ENCODE measurements at places on chromosomes 2 and 18.

DNA sequence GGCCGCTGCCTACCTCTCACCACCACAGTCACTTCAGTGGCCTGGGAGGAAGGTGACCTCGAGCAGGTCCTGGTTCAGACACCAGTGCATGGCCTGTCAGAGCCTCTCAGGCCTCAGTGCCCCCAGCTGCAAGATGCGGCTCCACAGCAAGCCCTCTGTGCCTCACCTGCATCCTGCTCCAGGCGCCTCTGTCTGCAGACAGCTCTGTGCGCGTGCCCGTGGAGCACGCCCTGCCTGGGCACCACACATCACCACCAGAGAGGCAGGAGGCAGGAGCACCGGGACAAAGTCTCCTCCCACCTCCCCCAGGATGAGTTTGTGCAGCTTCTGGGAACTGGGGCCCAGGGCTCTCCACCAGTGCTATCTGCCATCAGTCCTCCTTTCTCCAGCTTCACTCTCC lies 98.7 kb downstream of the TFCP2L1 start:
- DNase-seq: no peak

- DNase-seq: peak; percentile 25
These were observed 129.2 kb downstream of the IKZF2 start for GRCh38 chr2:213021971-213022899.

- DNase-seq: no peak
These were observed 14.2 kb downstream of the IDH1 start for GRCh38 chr2:208240619-208241209.

- DNase-seq: no peak
These were observed 55.6 kb downstream of the BIN1 start for GRCh38 chr2:127051116-127052056.

- peak; percentile 99 for DNase-seq
These were observed 59.3 kb downstream of the MYL12B start for GRCh38 chr18:3321133-3321812.

DNA sequence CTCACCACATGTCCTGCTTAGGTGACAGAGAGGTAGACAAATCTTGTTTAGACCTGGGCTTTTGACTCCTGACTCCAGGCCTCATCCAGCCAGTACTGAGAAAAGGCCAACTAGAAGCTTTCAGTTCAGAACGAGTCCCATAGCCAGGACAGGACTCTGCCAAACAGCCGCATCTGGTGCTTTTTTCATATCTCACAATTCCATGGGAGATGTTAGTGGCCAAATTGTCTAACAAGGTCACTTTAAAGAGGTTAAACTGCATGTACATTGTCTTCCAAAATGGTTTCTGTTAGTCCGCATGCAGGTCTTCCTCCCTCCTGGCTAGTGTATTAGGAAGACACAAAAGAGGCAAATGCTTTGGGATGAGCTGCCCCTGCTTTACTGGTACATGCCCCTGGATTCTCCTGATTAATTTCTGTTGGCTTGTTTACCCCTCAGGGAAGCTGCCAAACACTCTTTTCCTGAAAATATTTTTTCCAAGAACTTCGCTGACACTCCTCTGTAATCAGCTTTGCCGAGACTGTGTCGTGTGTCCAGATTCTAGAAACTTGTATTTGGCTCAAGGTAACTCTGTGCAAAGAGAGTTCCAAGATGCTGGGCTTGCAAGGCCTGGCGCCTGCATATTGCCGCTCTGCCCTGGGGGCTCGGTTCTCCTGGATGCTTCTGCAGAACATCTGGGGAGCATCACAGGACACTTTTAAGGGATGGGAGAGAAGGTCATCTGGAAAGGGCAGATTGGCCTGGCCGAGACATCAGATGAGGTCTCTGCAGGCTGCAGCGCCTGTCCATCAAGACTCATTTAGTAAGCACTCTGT lies 209.2 kb upstream of the APCDD1 start:
- DNase-seq: no peak

DNA sequence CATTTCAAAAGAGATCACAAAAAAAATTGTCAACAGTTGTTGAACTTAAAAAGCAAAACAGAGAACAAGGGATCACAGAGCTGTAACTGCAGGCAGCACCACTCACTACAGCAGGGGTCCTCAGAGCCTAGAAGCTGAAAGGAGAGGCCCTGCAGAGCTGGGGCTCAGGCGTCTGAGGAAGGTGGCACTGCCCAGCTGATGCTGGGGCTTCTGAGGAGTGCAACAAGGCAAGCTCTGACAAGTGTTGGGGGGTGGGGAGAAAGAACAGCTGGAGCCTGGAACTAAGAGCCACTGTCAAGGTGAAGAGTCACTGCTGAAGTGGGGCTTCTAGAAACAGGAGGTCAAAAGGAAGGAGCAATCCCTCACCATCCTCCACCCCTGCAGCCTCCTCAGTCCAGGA lies 46.2 kb downstream of the FTCDNL1 start:
- no peak for DNase-seq

DNA sequence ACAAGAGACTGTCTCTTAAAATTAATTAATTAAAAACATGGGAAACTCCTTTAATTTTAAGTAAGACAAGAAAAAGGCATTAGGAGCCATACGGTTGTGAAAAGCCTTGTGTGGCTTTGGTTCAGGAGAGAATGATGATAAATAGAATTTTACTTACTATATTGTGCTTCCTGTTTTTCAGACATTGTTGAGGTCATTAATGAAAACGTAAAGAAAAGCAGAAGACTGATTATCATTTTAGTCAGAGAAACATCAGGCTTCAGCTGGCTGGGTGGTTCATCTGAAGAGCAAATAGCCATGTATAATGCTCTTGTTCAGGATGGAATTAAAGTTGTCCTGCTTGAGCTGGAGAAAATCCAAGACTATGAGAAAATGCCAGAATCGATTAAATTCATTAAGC lies 10.7 kb upstream of the IL1RL2 start:
- no peak for DNase-seq

DNA sequence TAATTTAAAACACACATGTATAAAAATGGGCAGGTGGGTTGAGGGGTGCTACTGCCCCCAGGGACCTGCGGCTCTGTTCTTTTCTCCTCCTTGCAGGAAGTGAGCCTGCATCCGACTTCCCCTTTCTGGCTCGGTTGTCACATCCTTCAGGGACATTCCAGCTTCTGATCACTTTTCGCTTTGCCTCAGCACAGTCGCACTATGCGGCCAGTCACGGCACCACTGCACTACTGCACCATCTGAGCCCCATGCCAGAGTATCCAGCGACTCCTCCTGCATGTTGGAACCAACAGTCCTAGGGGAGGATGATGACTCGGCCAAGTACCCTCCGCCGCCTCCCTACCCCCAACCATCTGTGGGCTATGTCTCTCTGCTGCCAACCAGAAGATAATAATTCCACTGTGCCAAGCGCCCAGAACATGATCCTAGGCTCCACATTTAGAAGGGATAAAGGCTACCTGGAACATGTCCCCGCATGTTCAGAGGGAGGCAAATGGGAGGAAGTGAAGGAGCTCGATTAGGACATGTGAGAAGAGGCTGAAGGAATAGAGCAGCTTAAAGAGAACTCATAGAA lies 17.6 kb downstream of the CDC42EP3 start:
- no peak for DNase-seq

DNA sequence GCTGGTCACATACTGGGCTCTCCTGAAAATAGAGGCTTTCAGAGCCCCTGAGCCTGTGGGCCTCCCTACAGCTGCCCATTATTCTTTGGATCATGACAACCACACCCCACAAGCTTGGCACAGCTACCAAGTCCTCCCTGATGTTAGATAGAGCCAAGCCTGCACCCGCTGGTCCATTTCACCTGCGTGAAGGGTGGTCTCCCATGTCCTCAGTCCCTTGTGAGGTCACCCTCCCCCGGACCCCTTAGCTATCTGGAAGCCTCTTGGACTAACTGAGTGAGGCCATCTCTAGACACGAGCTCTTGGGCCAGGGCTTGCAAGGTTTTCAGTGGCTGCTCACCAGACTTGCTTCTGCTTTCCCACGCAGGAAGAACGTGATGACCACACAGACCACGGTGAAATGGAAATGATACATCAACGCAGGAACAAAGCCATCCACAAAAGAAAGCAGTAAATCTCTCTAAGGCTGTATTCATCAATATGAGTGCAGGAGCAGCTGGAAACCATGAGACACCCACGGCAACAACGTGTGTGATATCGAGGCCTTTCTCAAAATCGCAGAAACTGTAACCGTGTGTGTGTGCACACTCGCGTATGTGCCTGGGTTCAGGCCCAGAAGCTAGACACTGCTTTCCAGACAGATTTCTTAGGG lies 10.1 kb upstream of the MAL start:
- no peak for DNase-seq

GRCh38 chr2:172387361-172387760 lies 40.0 kb upstream of the ITGA6 start:
- DNase-seq: no peak

DNA sequence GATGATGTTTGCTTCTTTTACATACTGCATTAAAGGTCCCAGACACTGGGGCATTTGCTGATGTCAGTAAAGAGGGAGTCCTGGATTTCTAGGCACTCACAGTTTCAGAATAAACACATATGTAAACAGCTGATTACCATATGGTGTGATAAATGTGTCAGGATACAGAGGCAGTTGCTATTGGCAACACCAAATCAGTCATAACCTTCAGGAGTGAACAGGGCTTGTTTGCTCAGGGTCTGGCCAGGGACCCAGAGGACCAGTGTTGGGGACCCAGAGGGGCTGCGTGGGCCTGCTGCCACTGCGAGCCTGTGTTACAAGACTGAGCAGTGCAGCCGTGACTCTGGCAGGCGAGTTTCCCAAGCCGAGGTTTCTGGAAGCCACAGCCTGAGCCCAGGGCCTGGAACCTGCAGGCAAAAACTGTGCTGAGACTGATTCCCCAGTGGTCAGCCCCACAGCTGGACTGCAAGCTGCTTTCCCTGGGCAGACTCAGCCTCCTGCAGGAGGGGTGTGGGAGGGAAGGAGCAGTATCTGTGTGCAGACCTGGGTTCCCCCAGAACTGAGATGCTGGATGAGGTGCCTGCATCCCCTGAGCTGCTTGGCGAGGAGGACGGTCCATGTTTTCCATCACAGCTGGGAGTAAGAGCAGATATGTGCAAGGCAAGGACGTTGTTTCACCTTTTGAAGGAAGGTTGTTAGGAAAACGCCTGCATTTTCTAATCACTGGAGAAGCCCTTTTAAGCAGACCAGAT lies 23.6 kb downstream of the ASAP2 start:
- DNase-seq: no peak

DNA sequence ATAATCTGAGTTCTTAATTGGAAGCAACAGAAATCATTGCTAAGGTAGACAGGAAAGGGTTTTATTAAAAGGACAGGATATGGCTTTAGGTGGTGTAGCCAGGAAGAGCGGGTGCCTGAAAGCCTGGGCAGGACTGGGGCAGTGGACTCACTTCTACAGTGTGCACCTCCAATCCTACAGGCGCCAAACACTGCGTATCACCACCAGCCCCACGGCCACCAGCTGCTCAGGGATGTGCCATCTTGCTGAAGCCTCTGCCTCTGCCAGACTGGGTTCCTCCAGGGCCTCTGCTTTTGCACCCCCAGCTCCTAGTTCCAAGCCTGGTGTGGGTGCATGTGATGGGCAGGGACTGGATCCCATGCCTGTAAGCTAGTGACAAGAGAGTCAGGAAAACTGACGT lies 29.7 kb upstream of the DPYSL5 start:
- no peak for DNase-seq

DNA sequence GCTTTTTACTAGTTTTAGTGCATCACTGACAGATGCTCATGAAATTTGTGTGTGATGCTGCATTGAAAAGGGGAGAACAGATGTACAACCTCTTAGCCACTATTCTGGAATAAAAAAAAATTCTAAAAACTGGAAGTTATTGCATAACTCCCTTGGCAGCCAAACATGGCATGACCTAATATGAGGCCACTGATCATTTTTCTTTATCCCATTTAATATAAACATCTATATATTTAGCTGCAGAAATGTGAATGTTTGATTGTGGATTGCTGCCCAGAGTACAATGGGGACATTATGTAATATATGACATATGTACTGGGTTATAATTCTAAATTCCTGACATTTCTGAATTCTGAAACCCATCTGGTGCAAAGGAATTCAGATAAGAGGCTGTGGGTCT lies 86.5 kb downstream of the CDCA7 start:
- peak; percentile 53 for DNase-seq

GRCh38 chr2:26076001-26076587 lies 42.2 kb downstream of the RAB10 start:
- no peak for DNase-seq

DNA sequence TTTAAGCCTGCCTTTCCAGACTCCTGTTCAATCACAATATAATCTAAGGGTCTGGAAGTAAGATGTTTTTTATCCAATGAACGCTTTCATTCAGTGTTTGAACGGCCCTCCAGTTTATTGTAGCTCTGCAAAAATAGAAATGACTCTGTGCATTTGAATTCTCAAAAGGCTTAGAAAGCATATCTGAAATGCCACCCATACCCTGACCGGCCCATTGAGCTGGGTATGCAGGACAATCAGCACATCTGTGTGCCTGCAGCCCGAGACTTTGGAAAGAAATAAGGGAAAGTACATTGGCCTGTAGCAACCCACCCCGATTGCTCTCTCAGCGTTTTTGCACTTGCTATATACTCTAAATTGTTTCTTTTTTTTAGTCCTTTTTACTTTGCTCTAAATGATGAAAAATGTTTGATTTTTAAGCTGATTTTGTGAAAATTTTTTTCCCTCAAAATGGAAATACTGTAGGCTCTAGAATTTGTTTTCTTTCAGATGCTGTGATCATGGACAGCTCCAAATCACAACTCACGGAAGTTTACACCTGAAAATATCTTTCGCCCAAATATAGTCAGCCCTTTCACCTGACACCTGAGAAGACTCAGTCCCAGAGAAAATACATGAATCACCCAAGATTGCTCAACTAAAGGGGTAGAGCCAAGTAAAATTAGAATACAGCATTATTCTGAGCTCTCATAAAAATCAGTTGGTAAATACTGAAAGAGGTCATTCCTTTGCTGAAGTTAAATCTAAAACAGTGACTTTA lies 194.5 kb upstream of the SIX3 start:
- DNase-seq: no peak

GRCh38 chr2:239804161-239805042 lies 220.7 kb downstream of the NDUFA10 start:
- no peak for DNase-seq

- no peak for DNase-seq
These were observed 60.2 kb upstream of the SPP2 start for GRCh38 chr2:233990261-233990798.

- DNase-seq: no peak
These were observed 101.3 kb downstream of the PTPRM start for GRCh38 chr18:7668392-7668791.

DNA sequence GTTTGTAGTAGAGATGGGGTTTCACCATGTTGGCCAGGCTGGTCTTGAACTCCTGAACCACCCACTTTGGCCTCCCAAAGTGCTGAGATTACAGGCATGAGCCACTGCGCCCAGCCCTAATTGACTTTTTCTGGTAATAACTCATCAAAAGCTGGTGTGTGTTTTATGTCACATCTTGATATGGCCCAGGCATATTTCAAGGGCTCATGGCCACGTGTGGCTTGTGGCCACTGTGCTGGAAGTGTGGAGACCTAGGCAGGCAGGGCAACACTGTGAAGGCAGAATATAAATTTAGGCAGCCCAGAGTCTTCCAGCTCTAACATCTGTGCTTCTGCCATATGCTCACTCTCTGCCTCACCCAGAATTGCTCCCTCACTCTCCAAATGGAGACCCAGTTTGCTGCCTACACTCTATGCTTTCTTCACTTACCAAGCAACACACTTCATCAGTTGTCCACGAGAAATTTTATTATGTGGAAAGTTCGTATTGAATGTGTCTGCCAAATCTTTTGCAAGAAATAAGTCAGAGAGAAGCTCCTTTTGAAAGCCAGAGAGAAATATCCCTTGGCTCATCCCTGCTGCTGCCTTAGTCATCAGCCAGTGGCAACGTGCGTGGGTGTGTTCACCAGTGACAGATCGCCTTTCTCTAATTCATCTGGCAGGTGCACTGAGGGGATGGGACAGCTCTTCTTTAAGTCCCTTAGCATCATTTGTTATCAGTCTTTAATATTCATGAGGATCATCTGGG lies 129.4 kb upstream of the CXCR4 start:
- DNase-seq: peak; percentile 36

Measured in fibroblast of pulmonary artery (primary cell).